Activated CD4-positive, alpha-beta T cell treated with anti-CD3 and anti-CD28 coated beads, Interleukin-2, amount 50 U/mL, for 4 hours (primary cell): ENCODE measurements at places on chromosomes 1 and 21.
A peak's percentile ranks its signal among the peaks of the same experiment; 100 is the strongest.

DNA sequence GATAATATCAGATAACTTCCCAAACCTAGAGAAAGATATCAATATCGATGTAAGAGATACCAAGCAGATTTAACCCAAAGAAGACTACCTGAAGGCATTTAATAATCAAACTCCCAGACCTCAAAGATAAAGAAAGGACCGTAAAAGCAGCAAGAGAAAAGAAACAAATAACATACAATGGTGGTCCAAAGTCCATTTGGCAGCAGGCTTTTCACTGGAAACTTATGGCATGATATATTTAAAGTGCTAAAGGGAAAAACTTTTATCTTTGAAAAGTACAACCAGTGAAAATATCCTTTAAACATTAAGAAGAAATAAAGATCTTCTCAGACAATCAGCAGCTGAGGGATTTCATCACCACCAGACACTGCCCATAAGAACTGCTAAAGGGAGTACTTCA, 812.7 kb upstream of the ADAMTS5 start:
- no peak for DNase-seq

DNA sequence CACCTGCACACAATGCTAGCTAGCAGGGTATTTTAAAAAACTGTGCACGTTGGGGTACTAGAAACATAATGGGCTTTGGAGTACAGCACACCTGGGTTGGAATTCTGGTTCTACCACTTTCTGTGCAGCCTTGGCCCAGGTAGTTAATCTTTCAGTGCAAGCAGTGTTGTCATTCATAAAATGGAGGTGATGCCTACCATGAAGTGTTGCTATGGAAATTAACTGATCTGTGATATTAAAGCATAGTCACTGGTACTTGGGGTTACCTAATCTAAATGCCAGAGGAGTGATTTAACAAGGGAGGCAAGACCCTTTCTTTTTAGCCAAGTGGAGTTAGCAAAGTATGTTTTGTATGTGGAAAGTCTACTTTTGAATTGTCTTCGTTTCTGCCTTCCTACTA, 18.0 kb downstream of the ATP1B1 start:
- DNase-seq, result no peak

DNA sequence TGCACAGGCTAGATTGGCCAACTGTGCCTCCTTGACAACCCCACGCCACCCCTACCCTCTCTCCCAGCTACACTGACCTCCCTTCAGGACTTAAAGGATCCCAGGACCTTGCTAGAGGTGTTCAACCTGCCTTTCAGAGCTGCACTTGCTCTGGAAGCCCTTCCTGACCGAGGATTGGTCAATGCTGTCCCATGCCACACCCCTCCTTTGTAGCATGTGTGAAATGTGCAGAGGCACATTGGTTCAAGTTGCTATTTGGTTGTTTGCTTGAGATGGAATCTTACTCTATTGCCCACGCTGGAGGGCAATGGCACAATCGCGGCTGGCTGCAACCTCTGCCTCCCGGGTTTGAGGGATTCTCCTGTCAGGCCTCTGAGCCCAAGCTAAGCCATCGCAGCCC, 21.8 kb downstream of the ACTA1 start:
- no peak for DNase-seq

- no peak for DNase-seq
These were observed 511 bp upstream of the INPP5B start for GRCh38 chr1:37947364-37947763.

GRCh38 chr21:40164905-40165772, 297.9 kb downstream of the PCP4 start:
- DNase-seq, result no peak

DNA sequence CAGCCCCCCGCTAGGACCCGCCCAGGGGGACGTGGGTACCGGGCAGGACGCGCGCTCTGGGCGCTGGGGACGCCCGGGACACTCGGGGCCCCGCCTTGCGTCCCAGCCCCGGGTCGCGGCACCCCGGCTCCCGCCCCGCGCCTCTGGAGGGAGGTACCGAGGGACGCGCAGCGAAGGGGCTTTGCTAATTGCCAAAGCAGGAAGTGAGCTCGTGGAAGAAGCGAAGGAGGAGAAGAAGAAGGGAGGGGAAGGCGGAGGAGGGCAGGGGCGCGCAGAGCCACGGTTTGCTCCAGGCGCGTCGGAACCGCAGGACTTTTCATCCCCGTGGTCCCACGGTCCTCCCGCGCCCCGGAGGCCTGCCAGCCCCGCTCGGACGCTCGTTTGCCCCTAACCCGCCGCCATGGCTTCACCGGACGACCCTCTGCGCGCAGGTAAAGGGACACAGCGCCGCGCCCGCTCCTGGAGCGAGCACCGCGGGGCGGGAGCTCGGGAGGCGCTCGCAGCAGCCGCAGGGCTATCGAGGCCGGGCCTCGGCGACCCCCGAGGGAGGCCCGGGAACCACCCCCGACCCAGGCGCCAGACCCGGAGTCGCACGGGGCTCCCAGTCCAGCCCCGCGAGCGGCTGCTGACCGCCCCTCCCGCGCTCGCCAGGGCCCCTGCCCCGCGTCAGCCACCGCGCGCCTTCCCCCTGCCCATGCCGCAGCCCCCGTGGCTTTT, 1.3 kb downstream of the EDARADD start:
- peak; percentile 25 for DNase-seq
